ENCODE measurements at places on chromosomes 3 and 15. TPM values are rescaled to one million over a fixed set of nuclear protein-coding genes. Genes with fewer than 3 reads are reported as not detected.

The EEF1AKMT4 gene
- total RNA-seq: 3.4 TPM

The ROBO1 gene
- 26.4 TPM for total RNA-seq

The CCK gene
- total RNA-seq: not detected

The C3orf70 gene
- 0.18 TPM for total RNA-seq

The SLC35A5 gene
- total RNA-seq: 25.6 TPM

The NDUFB4 gene
- total RNA-seq: 140 TPM

- no peaks in the 10 kb centered on the region for H3K4me1 ChIP-seq
- H3K27me3 ChIP-seq: peaks cover 33% of the 10 kb centered on the region
- no peak overlapping the region for H3K27ac ChIP-seq
- no peak for DNase-seq
- no peak overlapping the region for H3K4me3 ChIP-seq
Observed at GRCh38 chr3:30786365-30786764, 108.1 kb downstream of the GADL1 start.

- no peak overlapping the region for H3K4me3 ChIP-seq
- peak; percentile 68 for DNase-seq
- H3K27ac ChIP-seq: peak overlapping the region; percentile 97
- H3K27me3 ChIP-seq: no peaks in the 10 kb centered on the region
- H3K4me1 ChIP-seq: peaks cover 52% of the 10 kb centered on the region
Observed at GRCh38 chr3:171873580-171873979, 30.4 kb downstream of the TMEM212 start.

- H3K27me3 ChIP-seq: no peaks in the 10 kb centered on the region
- no peak overlapping the region for H3K27ac ChIP-seq
- no peaks in the 10 kb centered on the region for H3K36me3 ChIP-seq
- no peak overlapping the region for H3K4me3 ChIP-seq
- no peaks in the 10 kb centered on the region for H3K4me1 ChIP-seq
Observed at GRCh38 chr3:106232956-106233355, 364.1 kb upstream of the CBLB start.

- no peak overlapping the region for H3K27ac ChIP-seq
- H3K4me3 ChIP-seq: no peak overlapping the region
- H3K36me3 ChIP-seq: no peaks in the 10 kb centered on the region
Observed at GRCh38 chr3:177792311-177793030, 595.2 kb upstream of the TBL1XR1 start.

DNA sequence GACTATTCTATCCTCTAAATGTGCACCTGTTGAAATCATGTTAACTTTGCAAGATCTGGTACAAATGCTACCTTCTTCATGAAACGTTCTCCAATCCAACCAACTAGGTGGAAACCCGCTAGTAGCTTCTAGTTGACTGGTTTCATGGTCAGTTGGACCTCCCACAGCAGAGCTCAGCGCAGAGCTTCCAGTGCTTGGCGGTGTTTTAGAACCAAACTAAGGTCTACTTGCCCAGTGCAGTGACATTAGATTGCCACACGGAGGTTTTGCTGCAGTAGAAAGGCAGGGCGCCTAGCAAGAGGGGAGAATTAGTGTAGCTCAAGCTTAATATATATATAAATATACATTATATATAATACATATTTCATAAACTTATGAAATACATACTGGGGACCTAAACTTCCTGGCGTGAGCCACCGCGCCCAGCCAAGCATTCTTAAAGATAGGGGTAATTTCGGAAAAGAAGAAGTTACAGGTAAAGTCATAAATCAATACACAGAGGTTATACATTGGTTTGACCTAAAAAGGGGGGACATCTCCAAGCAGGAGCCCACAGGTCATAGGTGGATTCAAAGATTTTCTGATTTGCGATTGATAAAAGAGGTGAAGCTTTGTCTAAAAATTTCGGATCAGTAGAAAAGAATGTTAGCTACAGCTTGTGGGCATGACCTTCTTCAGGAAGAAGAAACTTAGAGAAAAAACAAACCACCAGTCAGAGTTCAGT is 2.1 kb upstream of the OXSR1 start:
- DNase-seq: no peak
- H3K27ac ChIP-seq: no peak overlapping the region
- no peaks in the 10 kb centered on the region for H3K27me3 ChIP-seq
- H3K36me3 ChIP-seq: no peaks in the 10 kb centered on the region
- peaks cover 4% of the 10 kb centered on the region for H3K4me1 ChIP-seq
- no peak overlapping the region for H3K4me3 ChIP-seq

- no peaks in the 10 kb centered on the region for H3K36me3 ChIP-seq
- H3K4me3 ChIP-seq: no peak overlapping the region
- peaks cover 9% of the 10 kb centered on the region for H3K27me3 ChIP-seq
- DNase-seq: no peak
- no peaks in the 10 kb centered on the region for H3K4me1 ChIP-seq
Observed at GRCh38 chr3:141012571-141012970, 38.6 kb upstream of the SPSB4 start.

DNA sequence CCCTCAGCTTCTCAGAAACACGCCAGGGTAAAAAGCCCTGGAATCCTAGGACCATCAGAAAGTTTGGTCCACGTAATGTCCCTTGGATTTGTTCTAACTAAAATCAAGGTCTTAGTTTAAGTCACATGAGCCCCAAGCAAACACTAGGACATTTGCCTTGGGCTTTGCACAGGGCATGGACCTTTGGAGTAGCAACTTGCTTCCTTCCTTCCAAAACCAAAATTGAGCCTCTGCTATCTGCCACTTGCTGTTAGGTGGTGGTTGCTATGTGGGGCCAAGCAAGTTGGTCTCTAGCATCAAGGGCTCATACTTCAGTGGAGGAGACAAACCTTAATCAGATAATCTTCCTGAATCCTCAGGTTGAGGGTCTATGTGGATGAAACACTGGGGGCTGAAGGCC is 4.0 kb upstream of the DAG1 start:
- no peak for DNase-seq
- no peaks in the 10 kb centered on the region for H3K27me3 ChIP-seq
- no peak overlapping the region for H3K27ac ChIP-seq

DNA sequence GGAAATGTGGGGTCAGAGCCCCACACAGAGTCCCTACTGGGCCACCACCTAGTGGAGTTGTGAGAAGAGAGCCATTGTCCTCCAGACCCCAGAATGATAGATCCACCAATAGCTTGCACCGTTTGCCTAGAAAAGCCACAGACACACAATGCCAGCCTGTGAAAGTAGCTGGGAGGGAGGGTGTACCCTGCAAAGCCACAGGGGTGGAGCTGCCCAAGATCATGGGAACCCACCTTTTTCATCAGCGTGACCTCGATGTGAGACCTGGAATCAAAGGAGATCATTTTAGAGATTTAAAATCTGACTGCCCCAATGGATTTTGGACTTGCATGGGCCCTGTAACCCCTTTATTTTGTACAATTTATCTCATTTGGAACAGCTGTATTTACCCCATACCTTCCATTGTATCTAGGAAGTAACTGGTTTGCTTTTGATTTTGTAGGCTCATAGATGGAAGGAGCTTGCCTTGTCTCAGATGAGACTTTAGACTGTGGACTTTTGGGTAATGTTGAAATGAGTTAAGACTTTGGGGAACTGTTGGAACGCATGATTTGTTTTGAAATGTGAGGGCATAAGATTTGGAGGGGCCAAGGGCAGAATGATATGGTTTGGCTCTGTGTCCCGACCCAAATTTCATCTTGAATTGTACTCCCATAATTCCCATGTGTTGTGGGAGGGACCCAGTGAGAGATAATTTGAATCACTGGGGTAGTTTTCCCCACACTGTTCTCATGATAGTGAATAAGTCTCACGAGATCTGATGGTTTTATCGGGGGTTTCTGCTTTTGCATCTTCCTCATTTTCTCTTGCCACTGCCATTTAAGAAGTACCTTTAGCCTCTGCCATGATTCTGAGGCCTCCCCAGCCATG is 49.0 kb downstream of the CD200 start:
- H3K4me3 ChIP-seq: no peak overlapping the region
- H3K4me1 ChIP-seq: peaks cover 14% of the 10 kb centered on the region
- H3K27ac ChIP-seq: no peak overlapping the region
- no peaks in the 10 kb centered on the region for H3K27me3 ChIP-seq
- H3K36me3 ChIP-seq: no peaks in the 10 kb centered on the region

DNA sequence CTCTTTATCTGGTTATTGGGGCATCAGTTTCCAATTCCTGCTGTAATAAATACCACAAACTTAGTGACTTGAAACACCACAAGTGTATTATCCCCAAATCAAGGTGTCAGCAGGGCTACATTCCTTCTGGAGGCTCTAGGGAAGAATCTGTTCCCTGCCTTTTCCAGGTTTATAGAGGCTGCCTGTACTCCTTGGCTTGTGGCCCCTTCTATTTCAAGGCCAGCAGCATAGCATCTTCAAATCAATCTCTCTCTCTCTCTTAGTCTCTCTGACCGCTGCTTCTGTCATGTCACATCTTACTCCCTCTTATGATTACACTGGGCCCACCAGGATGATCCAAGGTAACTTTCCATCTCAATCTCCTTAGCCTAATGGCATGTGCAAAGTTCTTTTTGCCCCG is 44.9 kb upstream of the CA12 start:
- no peak overlapping the region for H3K27ac ChIP-seq
- H3K4me1 ChIP-seq: no peaks in the 10 kb centered on the region
- no peak overlapping the region for H3K4me3 ChIP-seq
- no peaks in the 10 kb centered on the region for H3K27me3 ChIP-seq
- no peak for DNase-seq
- no peaks in the 10 kb centered on the region for H3K36me3 ChIP-seq

- H3K27me3 ChIP-seq: no peaks in the 10 kb centered on the region
- H3K27ac ChIP-seq: no peak overlapping the region
- no peaks in the 10 kb centered on the region for H3K36me3 ChIP-seq
- H3K4me3 ChIP-seq: no peak overlapping the region
- no peak for DNase-seq
Observed at GRCh38 chr3:173789530-173790162, 392.1 kb downstream of the NLGN1 start.

GRCh38 chr15:67199391-67199790 is 55.1 kb downstream of the AAGAB start:
- H3K27me3 ChIP-seq: no peaks in the 10 kb centered on the region
- no peak for DNase-seq
- no peak overlapping the region for H3K27ac ChIP-seq

GRCh38 chr3:117651246-117651645 is 941.7 kb downstream of the TUSC7 start:
- H3K4me3 ChIP-seq: no peak overlapping the region
- no peak overlapping the region for H3K27ac ChIP-seq
- H3K27me3 ChIP-seq: no peaks in the 10 kb centered on the region
- no peaks in the 10 kb centered on the region for H3K36me3 ChIP-seq
- DNase-seq: no peak

- no peak for DNase-seq
- H3K4me1 ChIP-seq: no peaks in the 10 kb centered on the region
- H3K36me3 ChIP-seq: no peaks in the 10 kb centered on the region
- no peaks in the 10 kb centered on the region for H3K27me3 ChIP-seq
Observed at GRCh38 chr3:30356866-30357753, 249.3 kb upstream of the TGFBR2 start.

All from endothelial cell of umbilical vein (primary cell).